ENCODE measurements at places on chromosomes 2 and 18.

- peak; percentile 7 for DNase-seq
Measured at GRCh38 chr2:159798376-159798725, 343 bp upstream of the CD302 start.

- DNase-seq: no peak
Measured at GRCh38 chr2:230983566-230983965, 12.4 kb upstream of the SPATA3 start.

DNA sequence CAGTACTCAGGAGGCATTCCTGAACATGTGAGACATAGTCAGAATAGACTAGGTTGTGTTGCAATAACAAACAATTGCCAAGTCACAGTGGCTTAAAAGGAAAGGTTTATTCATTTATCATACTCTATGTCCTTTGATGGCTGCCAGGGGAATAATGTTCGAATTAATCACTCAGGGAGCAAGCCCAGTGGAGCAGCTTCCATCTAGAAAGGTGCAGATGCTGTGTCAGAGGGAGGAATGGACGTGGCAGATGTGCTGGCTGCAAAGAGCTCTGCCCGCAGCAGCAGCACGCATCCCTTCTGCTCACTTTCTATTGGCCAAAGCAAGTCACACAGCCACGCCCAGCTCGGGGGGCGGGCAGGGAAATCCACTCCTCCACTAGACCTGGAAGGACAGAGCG lies 105.9 kb upstream of the AQP4 start:
- no peak for DNase-seq

DNA sequence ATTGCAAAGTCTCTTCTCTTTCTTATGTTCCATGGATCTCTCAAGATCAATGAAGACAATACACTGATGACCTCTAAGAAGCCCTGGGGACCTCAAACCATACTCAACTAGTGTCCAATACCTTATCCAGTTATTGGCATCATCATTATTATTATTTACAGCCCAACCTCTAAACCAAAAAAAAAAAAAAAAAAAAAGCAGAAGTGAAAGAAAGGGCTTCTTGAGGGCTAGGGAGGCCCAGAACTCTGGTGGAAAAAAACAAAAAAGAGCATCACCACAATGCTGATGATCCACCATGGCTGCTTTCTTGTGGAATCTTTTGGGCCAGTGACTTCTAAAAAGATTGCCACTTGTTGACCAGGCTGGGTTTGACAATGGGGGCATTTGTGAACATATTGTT lies 324.9 kb downstream of the LPIN1 start:
- no peak for DNase-seq

- peak; percentile 57 for DNase-seq
Measured at GRCh38 chr2:231604101-231604684, 11.5 kb downstream of the TEX44 start.

- no peak for DNase-seq
Measured at GRCh38 chr2:128812183-128812940, 493.7 kb upstream of the HS6ST1 start.

- peak; percentile 10 for DNase-seq
Measured at GRCh38 chr18:46374850-46375249, 270.7 kb downstream of the HAUS1 start.

GRCh38 chr2:165163761-165164160 lies 40.1 kb downstream of the SCN3A start:
- DNase-seq: no peak

DNA sequence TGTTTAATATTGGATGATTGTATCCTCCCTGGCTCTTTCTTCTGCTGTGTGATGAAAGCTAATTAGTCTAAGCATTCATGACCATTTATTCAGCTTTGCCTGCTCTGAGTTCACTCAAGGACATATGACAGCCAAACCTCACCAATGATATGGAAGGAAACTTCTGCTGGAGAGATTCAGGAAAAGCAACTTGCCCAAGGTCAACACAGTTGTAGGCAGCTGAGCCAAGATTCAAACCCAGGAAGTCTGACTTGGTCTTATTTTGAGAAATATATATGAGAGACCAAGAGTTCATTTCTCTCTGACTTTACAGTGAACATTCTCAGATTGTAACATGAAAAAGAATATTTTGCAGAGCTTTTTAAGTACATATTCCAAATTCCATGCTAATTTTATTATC lies 1588.5 kb upstream of the PIK3C3 start:
- DNase-seq: no peak

DNA sequence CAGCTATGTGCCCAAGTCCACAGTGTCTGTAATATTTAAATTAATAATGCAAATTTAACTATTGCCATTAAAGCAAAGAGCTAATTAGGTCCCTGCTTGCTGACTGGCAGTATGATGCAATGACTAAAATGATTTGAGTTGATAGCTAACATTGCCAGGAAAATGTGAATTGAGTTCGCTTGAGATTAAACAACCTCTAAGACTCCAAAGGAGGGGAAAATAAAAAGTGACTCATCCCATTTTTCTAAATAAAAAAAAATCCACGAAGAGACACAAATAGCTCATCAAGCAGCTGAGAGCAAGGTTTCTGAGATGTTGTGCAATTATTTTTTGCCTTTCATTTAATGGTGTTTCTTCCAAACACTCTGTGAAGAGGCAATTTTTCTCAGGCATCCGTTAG lies 413.0 kb downstream of the MTX2 start:
- DNase-seq: no peak

DNA sequence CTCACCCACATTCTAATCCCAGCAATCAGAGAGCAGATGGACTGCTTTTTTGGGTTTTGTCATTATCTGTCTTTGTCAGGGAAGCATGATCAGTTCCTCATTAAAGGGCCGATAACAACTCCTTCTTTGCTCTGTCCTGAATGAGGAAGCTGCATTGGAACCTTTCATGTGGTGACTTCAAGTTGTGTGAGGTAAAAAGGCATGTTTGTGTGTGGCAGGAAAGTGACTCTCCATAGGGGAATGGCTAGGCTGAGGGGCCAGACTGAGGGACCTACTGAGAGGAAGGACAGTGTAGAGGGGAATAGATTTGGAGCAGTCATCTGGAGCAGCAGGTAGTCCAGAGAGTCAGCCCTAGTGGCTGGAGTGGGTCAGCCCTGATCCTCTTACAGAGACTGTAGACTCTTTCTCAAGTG lies 23.6 kb upstream of the LRRTM1 start:
- DNase-seq: no peak

DNA sequence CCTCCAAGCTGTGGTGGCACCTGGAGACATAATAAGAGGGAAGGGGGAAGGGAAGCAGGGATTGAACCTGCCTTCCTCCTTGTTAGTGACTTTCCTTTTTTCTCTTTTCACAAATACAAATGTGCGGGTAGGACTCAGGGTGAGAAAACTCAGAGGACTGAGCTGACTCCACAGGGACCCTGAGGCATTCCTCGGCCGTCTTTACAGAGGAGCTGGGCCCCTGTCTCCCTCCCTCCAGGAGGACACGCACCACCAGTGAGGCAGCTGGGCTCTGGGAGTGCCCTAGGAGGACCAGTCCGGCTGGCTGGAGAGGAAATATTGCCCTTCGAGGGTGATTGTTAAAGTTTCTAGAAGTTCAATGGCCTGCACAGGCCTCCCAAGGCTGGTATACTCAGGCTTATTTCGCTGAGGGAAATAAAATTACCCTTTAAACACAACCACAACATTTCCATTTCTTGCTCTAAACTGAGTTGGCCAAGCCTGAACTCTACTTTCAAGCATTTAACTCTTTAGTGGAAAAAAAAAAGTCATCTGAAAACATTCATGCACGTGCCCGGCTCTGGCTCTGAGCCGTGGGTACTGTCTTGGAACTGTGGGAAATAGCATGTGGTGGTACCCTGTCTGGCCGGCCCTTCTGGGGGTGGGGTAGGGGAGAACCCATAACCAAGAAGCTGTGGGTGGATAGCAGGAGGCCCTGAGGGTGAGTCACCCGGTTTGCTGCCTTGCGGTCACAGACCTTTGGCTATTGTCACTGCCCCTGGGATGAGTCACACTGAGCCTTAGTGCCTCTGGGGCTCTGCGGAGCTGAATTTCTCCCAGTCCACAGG lies 116.0 kb downstream of the COPS8 start:
- DNase-seq: no peak

DNA sequence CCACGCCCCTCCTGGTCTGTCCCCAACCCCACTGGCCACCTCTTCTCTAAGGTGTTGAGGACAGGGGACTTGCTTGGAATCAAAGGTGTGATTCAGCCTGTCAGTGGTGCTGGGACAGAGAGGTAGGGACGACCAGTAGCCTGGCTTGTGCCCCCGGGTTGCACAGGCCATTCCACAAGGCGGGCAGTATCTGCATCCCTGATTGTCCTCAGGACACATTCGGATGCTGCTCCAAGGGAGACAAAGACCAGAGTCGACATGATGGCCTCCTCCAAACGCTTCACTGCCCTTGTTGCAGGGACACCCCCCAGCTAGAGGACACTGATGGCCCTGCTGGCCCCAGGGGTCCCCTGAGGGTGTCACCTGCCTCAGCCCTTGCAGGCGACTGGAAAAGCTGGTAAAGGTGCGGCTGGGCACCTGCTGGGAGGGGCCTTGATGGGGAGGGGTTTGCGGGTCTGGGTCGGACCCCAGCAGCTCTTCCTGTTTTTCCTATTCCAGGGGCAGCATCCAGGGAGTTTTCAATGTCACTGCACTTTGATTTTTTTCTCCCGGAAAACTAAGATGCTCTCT lies 98.0 kb downstream of the PTGR3 start:
- no peak for DNase-seq

GRCh38 chr2:199933466-199933865 lies 21.8 kb downstream of the TYW5 start:
- no peak for DNase-seq

- DNase-seq: no peak
Measured at GRCh38 chr2:213679894-213680293, 395.6 kb downstream of the SPAG16 start.

DNA sequence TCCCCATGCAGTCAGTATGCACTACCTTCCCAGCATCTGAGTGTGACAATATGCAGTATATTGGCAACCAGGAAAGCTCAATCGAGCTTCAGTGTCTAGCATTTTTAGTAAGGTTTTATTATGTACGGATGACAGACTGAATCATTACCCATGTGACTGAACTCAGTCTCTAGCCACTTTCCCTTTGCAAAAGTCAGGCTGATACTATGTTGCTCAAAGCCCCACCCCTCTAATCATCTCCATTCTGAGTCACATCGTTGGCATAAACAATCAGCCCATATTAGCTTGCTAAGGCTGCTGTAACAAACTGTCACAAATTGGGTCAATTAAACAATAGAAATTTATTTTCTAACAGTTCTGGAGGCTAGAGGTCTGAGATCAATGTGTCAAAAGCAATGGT lies 25.8 kb upstream of the SRD5A2 start:
- no peak for DNase-seq

- DNase-seq: no peak
Measured at GRCh38 chr18:68840554-68841263, 42.8 kb downstream of the CCDC102B start.

GRCh38 chr2:146604521-146604920 lies 1240.3 kb upstream of the ACVR2A start:
- DNase-seq: no peak

GRCh38 chr2:211957799-211958198 lies 580.8 kb downstream of the ERBB4 start:
- DNase-seq: peak; percentile 2

- DNase-seq: no peak
Measured at GRCh38 chr2:79083597-79084251, 4.1 kb downstream of the REG1B start.

DNA sequence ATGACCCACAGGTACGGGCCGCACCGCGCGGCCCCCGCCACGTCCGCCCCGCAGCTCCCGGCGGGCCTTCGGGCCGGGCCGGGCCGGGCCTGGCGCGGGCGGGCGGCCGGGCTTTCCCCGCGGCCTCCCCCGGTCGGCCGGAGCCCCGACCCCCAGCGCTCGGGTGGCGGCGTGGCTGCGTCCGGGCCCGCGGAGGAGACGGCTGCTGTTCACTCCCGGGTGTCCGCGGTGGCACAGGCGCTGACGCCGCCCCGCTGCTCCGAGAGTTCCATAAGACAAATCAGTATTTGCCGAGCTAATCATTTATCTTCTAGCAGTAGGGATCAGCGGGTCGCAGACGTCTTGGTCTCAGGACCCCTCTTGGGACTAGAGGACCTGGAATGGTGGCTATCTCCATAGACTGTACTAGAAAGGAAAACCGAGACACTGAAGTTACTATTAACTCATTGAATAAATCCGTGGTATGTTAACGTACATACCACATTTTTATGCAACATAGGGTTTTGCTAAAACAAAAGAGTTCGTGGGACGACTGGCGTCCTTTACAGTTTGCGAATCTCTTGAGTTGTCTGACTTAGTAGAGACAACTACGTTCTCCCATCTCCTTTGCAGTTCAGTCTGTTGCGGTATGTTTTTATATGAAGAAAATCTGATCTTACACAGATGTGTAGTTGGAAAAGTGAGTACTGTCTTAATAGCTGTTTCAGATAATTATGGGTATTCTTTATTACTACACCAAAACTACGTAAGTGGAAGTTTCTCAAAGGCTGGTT lies 500 bp downstream of the LIMS1 start:
- DNase-seq: peak; percentile 28

DNA sequence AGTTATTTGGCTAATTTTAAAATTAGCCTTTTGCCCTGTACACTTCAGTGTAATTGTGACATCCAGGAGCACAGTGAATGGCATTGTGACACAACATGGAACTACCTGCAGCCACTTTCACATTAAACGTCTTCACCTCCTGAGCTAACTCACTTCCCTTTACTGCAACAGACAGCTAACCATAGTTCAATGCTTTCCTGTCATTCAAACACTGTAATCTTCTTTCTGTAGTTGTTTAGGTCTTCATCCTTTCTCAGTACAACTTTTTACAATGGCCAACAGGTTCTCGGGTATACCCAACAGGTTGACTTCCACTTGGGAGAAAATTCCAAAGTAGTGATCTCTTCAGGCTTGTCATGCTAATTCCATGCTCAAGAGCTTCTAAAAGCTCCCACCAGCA lies 8.6 kb upstream of the AGPS start:
- DNase-seq: no peak
